Inflammatory macrophage (primary cell): ENCODE measurements at places on chromosomes 16 and 17.

- DNase-seq = peak; percentile 96
Observed at GRCh38 chr17:78645421-78646295, 68.5 kb upstream of the DNAH17 start.

- no peak for DNase-seq
Observed at GRCh38 chr16:1637526-1637925, 25.4 kb downstream of the CRAMP1 start.

GRCh38 chr17:42407289-42407836, 15.7 kb downstream of the CAVIN1 start:
- DNase-seq = no peak

DNA sequence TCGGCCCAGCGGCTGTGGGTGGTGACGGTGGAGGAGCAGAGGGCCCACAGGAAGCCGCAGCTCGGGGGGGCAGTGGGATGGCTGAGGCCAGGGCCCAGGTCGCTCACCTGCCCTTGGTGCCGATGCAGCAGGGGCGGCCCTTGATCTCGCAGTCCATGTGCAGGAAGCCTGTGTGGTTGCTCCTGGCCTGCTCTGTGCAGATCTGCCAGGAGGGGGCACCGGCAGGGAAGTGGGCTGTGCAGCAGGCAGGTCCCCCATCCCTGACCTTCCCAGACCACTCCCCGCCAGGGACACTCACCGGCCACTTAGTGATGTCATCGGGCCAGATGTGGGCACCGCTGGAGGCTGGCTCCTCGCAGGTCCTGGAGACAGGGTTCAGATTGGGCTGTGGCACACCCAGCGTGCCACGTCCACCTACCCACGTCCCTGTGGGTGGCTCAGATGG, 6.2 kb downstream of the AANAT start:
- DNase-seq = no peak

- DNase-seq = no peak
Observed at GRCh38 chr17:51103050-51103449, 17.6 kb downstream of the SPAG9 start.

- DNase-seq = no peak
Observed at GRCh38 chr16:27721531-27722181, 171.7 kb downstream of the KATNIP start.

DNA sequence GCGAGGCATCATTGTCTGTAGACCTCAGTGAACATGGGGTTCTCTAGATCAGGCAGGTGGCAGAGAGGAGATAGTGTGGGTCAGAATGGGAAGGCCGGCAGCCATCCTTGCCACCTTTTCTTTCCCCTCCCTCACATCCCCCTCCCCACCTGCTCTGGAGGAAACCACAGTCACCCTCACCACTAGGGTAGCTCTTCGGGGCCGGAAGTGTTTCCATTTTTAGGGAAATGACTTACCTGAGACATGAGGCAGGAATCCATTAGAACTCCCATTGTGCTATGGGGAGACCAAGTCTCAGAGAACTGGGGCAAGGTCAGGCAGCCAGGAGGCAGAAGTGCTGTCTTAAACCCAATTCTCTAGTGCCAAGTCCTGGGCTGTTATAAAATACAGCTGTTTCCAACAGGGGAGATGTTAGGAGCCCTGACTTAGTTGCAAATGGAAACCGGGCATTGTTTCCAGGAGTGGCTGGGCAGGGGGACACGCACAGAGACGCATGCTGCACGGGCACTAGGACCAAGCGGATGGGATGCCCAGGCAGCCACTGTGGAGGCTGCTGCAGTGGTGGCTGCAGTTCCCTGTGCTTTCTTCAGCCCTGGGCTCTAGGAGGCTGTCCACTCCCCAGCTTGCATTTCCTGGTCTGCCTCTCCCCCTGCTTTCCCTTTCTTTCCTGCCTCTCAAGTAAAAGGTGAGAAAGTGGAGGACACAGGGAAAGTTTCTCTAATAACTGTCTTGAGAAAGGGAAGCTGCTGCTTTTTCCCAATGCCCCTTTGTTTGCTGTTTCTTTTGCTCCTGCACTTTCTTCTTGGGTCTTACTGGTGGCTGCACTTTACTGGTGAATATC, 2.8 kb downstream of the HAS3 start:
- no peak for DNase-seq

DNA sequence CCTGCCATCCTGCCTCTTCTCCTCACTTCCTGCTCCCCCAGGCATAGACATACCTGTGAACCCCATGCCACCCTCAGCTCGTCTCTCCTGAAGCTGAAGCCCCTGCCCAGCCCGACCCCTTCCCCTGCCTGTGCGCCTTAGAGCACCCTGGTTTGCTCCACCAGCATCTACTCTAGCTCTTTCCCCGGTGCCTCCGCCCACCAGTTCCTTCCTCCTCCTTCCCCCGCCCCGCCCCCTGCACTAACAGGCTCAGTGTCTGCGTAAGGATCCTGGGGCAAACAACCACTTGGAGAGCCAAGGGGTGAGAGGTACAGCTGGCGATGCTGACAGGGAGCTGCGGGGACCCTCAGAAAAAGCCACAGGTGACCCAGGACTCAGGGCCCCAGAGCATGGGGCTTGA, 1.9 kb downstream of the GPR142 start:
- peak; percentile 68 for DNase-seq

GRCh38 chr16:69114346-69114975, 9.0 kb downstream of the HAS3 start:
- DNase-seq = peak; percentile 22

GRCh38 chr16:72060405-72060804, 2.6 kb upstream of the HPR start:
- no peak for DNase-seq

GRCh38 chr17:55236316-55236715, 28.4 kb upstream of the HLF start:
- DNase-seq = no peak

DNA sequence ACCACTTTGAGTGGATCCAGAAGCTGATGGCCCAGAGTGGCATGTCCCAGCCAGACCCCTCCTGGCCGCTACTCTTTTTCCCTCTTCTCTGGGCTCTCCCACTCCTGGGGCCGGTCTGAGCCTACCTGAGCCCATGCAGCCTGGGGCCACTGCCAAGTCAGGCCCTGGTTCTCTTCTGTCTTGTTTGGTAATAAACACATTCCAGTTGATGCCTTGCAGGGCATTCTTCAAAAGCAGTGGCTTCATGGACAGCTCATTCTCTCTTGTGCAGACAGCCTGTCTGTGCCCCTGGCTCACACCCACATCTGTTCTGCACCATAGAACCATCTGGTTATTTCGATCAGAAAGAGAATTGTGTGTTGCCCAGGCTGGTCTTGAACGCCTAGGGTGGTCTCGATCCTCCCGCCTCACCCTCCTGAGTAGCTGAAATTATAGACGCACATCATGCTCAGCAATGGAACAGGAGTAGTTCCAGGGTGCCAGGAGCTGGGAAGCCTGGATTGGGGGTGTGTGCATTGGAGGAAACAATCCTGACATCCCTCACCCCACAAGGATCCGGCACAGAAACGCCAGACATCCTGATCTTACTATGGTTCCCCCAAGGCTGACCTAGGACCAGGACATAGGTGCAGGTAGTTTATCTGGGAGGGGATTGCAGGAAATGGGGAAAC, 4.6 kb downstream of the PRSS21 start:
- no peak for DNase-seq

GRCh38 chr16:86455116-86455515, 55.2 kb upstream of the FOXF1 start:
- no peak for DNase-seq

- no peak for DNase-seq
Observed at GRCh38 chr17:79420318-79421243, 190.3 kb downstream of the RBFOX3 start.

DNA sequence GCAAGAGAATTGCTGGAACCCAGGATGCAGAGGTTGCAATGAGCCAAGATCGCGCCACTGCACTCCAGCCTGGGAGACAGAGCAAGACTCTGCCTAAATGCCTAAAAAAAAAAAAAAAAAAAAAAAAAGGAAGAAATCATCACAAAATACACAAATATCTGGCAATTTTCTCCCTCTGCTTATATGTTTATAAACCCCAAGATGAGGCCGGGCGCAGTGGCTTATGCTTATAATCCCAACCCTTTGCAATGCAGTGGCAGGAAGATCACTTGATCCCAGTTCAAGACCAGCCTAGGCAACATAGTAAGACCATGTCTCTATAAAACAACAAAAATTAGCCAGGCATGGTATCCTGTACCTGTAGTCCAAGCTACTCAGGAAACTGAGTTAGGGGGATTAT, 21.5 kb downstream of the MED1 start:
- no peak for DNase-seq

DNA sequence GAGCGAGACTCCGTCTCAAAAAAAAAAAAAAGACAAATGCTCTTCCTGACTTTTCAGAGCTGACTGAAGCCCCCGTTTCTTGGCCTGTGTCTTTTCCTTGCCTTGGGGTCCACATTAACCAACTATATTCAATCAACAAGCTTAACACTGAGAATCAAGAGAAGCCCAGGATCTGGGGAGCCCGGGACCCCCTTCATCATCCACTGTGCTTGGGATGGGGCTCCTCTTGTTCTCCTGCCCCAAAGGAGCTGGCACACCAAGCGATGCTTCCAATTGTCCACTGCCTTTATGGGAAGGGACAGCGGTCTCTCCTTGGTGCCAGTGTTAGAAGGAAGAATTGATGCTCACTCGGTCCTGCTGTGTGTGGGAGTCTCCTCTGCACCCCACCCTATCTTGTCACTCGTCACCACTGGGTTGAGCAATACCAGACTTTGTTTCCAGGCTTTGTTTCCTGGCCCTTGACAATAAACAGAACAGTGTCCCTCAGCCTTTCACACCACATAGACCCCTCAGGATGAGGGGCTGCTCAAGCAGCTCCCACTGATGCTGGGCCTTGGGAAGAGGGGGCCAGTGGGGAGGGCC, 146.7 kb downstream of the KCNJ12 start:
- DNase-seq = no peak

DNA sequence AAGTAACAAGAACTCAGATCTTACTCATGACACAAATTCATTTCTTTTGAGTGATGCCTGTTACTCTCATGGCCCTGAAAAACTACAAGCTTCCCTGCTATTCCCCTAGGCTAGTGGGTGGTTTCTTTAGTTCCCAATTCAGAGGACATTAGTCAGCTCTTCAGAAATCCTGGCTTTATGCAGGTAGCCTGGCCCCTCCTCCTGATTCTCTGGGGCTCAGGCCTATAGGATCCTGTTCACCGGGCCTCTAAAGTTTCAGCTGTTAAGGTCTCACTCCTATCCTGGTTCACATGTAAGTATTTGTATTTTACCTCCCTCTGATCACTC, 87.3 kb upstream of the IRX5 start:
- no peak for DNase-seq

GRCh38 chr17:62870030-62870541, 62.0 kb upstream of the MARCHF10 start:
- DNase-seq = no peak

GRCh38 chr16:177394-177822, 928 bp downstream of the HBA1 start:
- DNase-seq = no peak

- DNase-seq = peak; percentile 35
Observed at GRCh38 chr17:45222289-45222995, 757 bp downstream of the FMNL1 start.

DNA sequence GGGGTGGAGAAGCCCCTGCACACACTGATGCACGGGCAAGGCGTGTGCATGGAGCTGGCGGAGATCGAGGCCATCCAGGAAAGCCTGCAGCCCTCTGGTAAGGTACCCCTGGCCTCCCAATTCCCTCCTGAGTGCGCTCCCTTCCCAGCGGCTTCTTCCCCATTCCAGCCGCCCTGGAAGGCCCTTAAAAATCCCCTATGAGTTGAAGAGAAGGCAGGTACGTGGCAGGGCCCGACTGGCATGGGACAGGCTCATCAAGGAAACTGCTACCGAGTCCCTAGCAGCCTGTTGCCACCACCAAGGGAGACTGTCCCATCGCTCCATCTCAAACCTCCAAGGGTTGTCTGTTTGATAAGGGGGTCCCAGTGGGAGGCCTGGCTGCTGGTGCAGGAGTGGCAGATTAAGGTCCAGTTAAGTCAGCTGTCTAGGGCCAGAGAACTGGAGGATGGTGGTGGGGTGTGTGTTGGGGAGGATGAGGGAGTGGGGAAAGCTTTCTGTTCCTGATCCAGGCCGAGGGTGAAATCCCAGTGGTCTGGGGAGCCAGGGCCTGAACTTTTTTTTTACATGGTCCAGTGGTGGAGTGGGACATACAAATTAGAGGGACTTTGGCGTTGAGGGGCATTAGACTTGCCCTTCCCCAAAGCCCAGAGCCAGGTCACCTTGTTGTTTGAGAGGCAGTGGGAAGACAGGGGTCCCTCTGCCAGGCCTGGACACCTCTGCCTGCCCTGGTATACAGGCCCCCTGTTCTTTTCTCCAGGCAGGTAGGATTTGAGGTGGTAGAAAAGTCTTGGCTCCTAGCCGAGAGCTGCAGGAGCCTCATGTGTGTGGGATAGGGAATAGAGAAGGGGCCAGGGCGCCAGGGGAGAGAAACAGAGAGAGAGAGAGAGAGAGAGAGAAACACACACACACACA, 994 bp downstream of the IGFBP4 start:
- no peak for DNase-seq

- no peak for DNase-seq
Observed at GRCh38 chr16:72963533-72964315, 84.2 kb downstream of the ZFHX3 start.

DNA sequence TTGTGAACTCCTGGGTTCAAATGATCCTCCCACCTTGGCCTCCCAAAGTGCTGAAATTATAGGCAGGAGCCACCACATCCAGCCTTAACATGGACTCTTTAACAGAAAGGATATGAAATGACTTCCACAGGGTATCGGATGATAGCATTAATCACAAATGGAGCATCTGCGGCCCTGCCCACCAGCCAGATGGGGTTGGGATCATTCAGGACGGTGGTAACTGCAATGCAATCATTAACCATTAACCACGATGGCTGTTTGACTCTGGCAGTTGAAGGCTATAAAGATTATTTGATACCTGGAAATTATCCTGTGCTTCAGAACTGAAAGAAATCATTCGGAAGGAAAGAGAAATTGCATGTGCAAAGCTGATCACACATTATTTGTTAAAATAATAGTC, 5.3 kb upstream of the CHST5 start:
- DNase-seq = no peak

DNA sequence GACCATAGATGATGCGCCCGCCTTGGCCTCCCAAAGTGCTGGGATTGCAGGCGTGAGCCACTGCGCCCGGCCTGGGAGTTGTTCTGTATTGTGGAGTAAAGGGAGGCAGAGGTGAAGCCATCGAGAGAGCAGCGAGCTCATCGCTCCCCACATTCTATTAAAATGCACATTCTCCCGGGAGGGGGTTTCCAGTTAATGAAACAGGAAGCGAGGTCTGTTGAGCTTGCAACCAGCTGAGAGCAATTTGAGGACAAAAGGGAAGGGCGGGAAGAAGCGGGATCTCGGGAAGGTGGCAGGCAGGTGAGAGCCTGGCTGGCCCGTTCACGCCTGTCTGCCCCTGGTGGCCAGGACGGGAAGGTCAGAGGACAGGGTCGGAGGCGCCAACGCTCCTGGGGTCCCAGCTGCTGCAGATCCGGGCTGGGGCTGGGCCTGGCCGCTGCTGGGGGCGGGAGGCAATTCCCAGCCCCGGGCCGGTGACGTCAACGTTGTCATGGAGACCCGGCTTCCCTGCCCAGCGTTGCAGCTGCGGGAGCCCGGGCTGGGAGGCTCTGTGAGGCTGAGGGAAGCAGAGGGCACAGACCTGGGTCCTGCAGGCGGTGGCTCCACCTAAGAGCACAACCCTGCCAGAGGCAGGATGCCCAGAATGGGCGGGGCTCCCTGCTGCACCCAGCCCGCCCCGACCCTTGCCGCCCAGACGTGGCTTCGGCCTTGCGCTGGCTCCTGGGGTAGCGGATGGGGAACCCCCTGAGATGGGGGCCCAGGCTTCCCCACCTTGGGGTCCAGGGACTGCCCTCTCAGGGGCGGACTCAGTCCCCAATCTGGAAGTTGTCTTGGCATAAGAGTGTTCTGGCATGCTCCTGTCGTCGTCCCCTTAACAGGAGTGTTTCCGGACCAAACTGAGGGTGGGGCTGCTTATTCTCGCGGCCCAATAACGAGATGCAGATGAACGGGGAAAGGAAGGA, 48.7 kb upstream of the PLCG2 start:
- peak; percentile 36 for DNase-seq
